ENCODE measurements at places on chromosomes 6 and 20. TPM values are rescaled to one million over a fixed set of nuclear protein-coding genes. Genes with fewer than 3 reads are reported as not detected.

Gene CFAP61
- not detected for total RNA-seq

Gene CDH26
- 0.66 TPM for total RNA-seq

DNA sequence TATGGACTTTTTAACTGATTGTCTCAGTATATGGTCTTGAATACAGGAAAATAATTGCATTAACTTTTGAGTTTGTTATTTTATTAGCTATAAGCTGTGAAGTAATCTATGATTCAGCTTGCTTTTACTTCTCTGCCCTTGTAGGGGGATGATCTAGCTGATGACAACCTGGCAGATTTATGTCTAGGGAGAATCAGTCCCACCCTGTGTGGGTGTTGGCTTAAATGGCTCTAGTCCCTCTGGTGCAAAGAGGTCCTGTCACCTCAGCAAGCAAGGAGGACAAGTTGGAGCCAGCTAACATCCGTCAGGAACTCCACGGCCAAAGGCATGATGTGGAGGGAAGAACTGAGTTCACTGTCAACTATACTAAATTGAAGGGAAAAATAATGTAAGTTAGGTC, 495.3 kb downstream of the BMP2 start:
- no peaks in the 10 kb centered on the region for H3K27me3 ChIP-seq
- no peak overlapping the region for H3K4me3 ChIP-seq
- H3K27ac ChIP-seq, result no peak overlapping the region
- H3K36me3 ChIP-seq, result no peaks in the 10 kb centered on the region
- DNase-seq, result no peak

GRCh38 chr6:2853769-2854395, 12.2 kb upstream of the SERPINB1 start:
- H3K27ac ChIP-seq, result peak overlapping the region; percentile 99
- H3K4me1 ChIP-seq, result peaks cover 64% of the 10 kb centered on the region
- peaks cover 5% of the 10 kb centered on the region for H3K36me3 ChIP-seq
- H3K4me3 ChIP-seq, result peak overlapping the region; percentile 72
- peak; percentile 85 for DNase-seq
- H3K27me3 ChIP-seq, result no peaks in the 10 kb centered on the region

GRCh38 chr6:22249711-22250350, 47.0 kb downstream of the PRL start:
- H3K27ac ChIP-seq, result no peak overlapping the region
- no peaks in the 10 kb centered on the region for H3K4me1 ChIP-seq
- no peak for DNase-seq
- H3K4me3 ChIP-seq, result no peak overlapping the region
- H3K27me3 ChIP-seq, result no peaks in the 10 kb centered on the region

Data from activated naive CD8-positive, alpha-beta T cell treated with anti-CD3 and anti-CD28 coated beads for 36 hours (primary cell).